ENCODE measurements at places on chromosomes 7 and 10. TPM values are rescaled to one million over a fixed set of nuclear protein-coding genes. Genes with fewer than 3 reads are reported as not detected.

DNA sequence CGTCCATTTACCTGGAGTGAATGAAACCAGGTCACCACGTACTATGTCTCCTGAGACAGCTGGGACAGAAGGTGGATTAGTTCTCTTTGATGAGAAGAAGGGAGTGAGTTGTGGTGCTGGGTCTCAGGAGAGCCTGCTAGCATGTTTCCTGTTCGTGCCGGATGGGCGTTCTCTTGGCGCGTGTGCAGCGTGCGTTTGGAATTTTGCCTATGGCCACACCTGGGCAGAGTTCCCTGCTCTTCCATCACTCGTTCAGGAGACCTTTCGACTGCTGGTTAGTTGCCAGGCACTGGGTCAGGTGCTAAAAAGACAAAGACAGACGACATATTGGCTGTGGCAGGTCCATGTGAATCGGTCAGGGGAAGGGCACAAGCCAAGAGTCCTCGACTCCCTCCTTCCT lies 90.3 kb downstream of the TRRAP start:
- no peak overlapping the region for H3K4me3 ChIP-seq
- no peak overlapping the region for H3K27ac ChIP-seq
- H3K27me3 ChIP-seq, result no peaks in the 10 kb centered on the region
- no peaks in the 10 kb centered on the region for H3K4me1 ChIP-seq
- H3K36me3 ChIP-seq, result peaks cover 99% of the 10 kb centered on the region

DNA sequence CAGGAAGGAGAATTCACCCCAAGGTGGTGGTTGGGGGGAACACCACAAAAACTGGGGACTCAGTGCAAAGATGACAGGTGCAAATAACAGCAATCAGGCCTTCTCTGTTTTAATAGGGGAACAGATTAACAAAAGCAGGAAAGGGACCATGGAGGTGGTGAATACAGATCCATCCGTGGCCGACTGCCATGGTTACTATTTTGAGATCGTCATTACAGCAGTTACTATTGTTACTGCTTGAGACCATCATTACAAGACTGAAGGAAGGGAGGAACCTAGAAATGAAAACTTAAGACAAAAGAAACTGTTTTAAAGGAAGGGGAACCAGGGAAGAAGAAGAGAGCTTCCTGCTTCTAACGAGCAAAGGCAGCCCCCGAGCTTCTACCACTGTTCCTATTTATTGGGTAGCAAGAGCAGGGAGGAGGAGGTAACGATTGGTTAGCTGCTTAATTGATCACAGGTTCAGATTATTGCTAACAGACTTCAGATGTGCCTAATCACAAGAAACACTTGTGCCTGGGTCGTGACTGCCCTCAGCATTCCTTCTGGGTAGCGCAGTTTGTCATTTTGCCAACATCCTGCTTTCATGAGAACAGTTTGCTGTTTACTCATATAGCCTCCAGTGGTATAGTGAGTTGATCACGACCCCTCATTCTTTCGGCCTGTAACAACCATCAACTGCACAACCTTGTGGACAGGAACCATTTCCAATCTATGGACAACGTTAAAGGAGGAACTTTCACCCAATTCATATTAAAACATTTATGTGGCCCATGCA lies 216.3 kb downstream of the CHCHD3 start:
- no peaks in the 10 kb centered on the region for H3K36me3 ChIP-seq
- peak overlapping the region; percentile 67 for H3K27ac ChIP-seq
- peaks cover 30% of the 10 kb centered on the region for H3K4me1 ChIP-seq
- H3K4me3 ChIP-seq, result peak overlapping the region; percentile 18
- DNase-seq, result peak; percentile 15
- no peaks in the 10 kb centered on the region for H3K27me3 ChIP-seq

DNA sequence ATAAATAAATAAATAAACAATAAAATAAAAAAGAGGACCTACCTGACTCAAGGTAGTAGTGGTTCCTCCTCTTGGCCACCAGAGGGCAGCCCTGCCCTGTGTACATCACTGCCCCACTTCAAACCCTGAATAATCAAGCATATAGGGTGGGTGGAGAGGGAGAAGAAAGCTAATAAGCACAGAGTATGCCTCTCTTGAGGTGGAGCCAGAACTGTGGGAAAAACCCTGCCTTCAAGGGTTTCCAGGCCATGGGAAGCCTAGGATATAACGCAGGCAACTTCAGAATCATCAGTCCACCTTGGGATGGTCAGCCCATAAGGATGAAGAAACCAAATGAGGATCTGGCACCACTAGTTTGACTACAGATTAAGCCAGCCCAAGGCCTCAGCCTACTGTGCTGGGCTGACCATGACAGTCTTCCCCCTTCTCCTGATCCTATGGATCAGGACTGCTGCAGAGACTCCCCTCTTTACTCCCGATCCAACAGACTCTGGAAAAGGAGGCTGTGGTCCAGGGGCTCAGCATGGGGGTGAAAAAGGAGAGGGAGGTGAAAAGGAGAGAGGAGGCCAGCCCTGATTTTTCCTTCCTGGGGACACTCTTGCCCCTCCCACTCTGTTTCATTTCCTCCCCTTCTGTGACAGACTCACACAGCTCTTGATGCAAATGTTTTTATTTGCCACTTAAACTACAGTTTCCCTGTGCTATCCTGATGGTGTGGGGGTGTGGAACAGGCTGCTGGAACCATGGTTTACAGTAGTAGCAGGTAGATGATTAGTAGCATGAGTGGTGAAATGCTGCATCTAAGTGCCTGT lies 10.1 kb downstream of the AVPI1 start:
- peaks cover 11% of the 10 kb centered on the region for H3K4me1 ChIP-seq
- no peak for DNase-seq
- no peak overlapping the region for H3K4me3 ChIP-seq
- H3K27ac ChIP-seq, result no peak overlapping the region
- no peaks in the 10 kb centered on the region for H3K27me3 ChIP-seq

DNA sequence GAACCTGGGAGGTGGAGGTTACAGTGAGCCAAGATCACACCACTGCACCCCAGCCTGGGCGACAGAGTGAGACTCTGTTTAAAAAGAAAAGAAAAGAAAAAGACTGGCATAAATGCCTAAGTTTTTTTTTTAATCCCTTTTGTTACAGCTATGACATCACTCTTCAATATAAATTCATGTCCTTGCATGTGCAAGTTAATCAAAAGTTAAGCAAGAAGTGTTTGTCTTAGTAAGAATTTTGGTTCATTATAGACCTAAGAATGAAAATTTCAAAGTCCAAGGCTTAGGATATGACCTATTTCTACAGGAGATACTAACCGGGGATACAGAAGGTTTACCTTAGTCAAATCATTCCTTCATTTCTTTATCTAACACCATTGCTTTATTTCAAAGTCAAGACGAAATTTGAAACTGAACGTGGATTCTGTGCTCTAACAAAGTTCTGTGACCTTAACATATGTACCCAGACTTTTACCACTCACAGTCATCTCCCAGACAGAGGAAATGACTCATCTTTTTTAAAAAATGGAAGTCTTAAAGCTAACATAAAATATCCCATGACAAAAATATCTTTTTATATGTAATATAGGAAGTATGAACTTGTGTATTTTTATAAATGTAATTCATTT lies 29.3 kb upstream of the ITGB8 start:
- no peak overlapping the region for H3K27ac ChIP-seq
- DNase-seq, result no peak
- no peaks in the 10 kb centered on the region for H3K36me3 ChIP-seq
- no peaks in the 10 kb centered on the region for H3K27me3 ChIP-seq
- H3K4me1 ChIP-seq, result no peaks in the 10 kb centered on the region

GRCh38 chr10:117544711-117545140 lies 2.2 kb downstream of the EMX2 start:
- H3K27me3 ChIP-seq, result peaks cover 100% of the 10 kb centered on the region
- H3K4me3 ChIP-seq, result peak overlapping the region; percentile 58
- no peaks in the 10 kb centered on the region for H3K36me3 ChIP-seq
- H3K4me1 ChIP-seq, result peaks cover 44% of the 10 kb centered on the region
- H3K27ac ChIP-seq, result no peak overlapping the region

DNA sequence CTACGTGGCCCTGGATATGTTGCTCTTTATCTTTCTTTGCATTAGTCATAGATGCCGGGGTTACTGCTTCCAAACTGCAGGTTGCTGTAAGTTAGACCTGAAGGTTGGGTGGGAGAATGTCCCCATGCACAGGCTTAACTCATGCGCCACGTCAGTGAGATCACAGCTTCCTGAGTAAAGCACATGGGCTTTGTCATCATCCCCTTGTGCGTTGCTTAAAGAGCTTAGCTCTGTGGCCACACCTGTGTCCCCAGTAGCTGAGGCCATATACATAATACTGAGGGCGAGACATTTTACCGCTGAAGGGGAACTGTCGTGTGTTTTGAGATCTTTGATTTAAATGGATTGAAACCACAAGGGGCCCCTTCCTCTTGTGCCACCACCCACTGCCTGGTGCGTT lies 45.8 kb upstream of the BTBD16 start:
- H3K4me1 ChIP-seq, result peaks cover 19% of the 10 kb centered on the region
- DNase-seq, result no peak
- H3K27ac ChIP-seq, result no peak overlapping the region
- H3K36me3 ChIP-seq, result peaks cover 94% of the 10 kb centered on the region
- H3K27me3 ChIP-seq, result no peaks in the 10 kb centered on the region
- no peak overlapping the region for H3K4me3 ChIP-seq

- DNase-seq, result no peak
- no peaks in the 10 kb centered on the region for H3K36me3 ChIP-seq
- no peak overlapping the region for H3K4me3 ChIP-seq
- H3K27me3 ChIP-seq, result no peaks in the 10 kb centered on the region
These were observed 36.2 kb upstream of the DUSP5 start for GRCh38 chr10:110461530-110461929.

DNA sequence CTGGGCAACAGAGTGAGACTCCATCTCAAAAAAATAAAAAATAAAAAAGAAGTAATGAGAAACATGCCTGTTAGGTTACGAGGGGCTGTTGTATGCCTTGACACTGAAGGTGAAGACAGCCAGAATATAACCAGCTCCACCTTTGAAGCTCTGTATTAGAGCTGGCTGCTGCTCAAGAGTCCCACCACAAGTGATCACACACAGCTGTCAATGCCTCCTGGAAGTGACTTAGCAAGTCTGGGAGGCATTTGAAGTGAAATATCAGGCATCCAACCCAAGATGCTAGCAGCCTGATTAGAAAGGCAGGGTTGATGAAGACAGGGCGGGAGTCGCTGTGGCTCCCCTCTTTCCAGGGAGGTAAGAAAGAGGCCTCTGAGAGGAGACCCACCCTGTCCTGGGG lies 34.1 kb upstream of the INPP5F start:
- peaks cover 14% of the 10 kb centered on the region for H3K4me1 ChIP-seq
- H3K27ac ChIP-seq, result no peak overlapping the region

DNA sequence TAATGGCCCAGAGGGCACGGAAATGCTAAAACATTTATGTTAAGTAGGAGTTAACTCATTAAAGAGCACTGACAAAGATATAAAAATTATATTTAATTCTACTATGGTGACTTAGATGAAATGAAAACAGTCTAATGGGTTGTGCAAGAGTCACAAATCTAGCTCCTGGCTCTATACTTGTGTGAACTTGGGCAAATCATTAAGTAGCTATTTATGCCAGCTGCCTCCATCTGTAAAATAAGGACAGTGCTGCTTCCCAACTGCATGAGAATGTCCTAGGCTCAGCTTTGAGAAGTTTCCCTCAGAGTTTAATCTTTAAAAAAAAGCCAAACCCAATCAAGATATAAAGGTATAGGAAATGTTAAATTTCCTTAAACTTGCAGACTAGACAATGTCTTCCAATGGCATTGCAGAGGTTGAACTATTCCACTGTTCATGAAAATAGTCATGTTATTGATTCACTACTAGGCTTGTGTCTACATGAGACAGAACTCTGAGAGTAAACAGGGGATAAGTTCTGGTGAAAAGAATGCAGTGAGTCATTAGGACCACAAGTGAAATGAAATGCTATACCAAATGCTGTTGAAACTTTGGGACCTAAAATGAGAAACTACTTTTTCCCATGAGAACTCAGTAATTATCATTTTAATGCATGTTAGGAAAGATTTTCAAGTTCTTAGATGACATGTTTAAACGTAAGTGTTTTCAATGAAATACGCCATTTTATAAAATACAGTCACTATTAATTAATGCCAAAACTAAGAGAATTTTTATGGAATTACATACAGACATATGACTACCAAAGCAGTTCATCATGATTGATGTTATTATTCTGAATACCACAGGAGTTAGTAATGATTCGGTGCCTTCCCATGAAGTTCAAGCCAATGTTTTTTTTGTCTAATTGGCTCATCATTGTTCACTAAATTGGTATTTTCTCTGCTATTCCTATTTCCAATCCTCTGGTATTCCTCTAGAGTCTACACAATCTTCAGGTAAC lies 84.2 kb downstream of the CDK6 start:
- no peak overlapping the region for H3K27ac ChIP-seq
- no peaks in the 10 kb centered on the region for H3K36me3 ChIP-seq
- H3K4me3 ChIP-seq, result no peak overlapping the region
- peaks cover 45% of the 10 kb centered on the region for H3K4me1 ChIP-seq
- H3K27me3 ChIP-seq, result no peaks in the 10 kb centered on the region

The CPVL gene
- total RNA-seq, result 86.3 TPM

The TAS2R16 gene
- not detected for total RNA-seq

The ZNF804B gene
- total RNA-seq, result not detected

The ITPRID1 gene
- total RNA-seq, result not detected

The OR9A2 gene
- total RNA-seq, result not detected

The HMX2 gene
- not detected for total RNA-seq

The ARPC1B gene
- 33.6 TPM for total RNA-seq

The NKX2-3 gene
- not detected for total RNA-seq

The MMD2 gene
- not detected for total RNA-seq
